Natural killer cell (primary cell): ENCODE measurements at places on chromosomes 1 and 21. TPM values are rescaled to one million over a fixed set of nuclear protein-coding genes. Genes with fewer than 3 reads are reported as not detected.

DNA sequence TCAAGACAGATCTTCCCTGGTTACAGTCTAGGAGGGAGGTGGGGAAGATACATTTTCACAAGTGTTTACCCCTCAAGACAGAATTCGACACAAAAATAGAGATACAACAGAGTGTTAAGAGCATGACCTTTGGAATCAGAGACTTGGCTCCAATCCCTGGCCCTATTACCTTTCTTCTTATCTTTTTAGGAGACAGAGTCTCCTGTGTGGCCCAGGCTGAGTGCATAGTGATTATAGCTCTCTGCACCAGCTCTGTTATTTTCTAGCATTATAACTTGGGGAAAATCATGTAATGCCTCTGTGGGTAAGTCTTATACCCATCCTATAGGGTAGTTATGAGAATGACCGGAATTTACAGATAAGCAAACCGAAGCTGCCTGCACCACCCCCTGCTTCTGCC, 9.8 kb downstream of the NIPAL3 start:
- DNase-seq = no peak

GRCh38 chr1:211675230-211676105, at the start of gene NEK2:
TSS of gene NEK2 (minus strand) at chr1:211675621. CDS start at chr1:211675479, 142 bp downstream.
- DNase-seq = peak; percentile 66

DNA sequence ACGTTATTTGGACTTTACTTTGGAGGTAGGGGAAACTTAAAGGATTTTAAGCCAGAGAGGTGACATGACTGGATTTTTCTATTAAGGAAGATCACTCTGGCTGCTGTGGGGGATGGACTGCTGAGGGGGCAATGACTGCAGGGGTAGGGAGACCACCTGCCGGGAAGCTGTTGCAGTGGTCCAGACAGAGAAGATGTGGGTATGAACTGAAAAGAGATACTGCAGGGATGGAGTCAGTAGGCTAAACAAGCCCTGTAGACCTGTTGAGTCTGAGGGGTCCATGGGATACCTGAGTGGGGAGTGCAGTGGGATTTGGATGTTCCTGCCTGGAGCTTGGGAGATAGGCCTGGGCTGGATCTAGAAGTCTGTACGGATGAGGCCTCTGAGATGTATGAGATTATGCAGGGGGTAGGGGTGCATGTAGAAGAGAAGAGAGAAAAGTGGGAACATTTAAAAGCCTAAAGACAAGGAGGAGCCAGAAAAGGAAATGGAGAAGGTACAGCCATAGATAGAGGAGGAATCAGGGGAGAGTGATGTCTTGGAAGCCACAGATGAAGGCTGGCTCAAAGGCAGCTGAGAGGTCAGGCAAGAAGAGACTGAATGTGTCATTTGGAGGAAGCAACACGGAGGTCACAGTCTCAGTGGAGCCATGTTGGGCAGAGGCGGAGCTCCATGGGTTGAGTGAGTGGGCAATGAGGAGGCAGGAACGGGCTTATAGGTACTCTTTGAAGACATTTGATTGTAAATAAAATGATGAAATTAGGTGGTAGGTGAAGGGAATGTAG, 25.9 kb upstream of the KCNA2 start:
- DNase-seq = no peak

GRCh38 chr1:171127501-171127900, 36.8 kb downstream of the FMO3 start:
- DNase-seq = no peak

DNA sequence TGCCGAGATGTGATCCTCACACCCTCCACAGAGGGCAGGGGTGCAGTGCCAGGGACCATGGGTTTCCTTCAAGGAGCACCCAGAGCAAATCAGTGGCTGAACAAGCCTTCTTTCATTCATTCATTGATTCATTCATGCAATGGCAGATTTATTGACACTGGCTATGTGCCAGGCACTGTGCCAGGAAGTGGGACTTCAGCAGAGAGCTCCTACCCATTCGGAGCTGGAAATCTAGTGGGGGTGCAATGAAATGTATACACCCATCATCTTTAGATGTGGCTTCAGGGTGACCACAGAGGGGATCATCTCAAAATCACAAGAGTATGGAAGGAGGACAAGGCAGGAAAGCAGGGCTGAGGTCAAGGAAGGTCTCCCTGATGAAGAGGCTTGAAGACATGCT, 18.9 kb downstream of the SLC6A9 start:
- no peak for DNase-seq

- no peak for DNase-seq
These were observed 33.5 kb upstream of the GRIK1 start for GRCh38 chr21:29973258-29973657.

GRCh38 chr1:24186031-24186710, 918 bp downstream of the IFNLR1 start:
- DNase-seq = no peak

GRCh38 chr1:77876884-77877283, 11.5 kb upstream of the NEXN start:
- DNase-seq = no peak

DNAJC6 gene
- total RNA-seq = 1.2 TPM

DNA sequence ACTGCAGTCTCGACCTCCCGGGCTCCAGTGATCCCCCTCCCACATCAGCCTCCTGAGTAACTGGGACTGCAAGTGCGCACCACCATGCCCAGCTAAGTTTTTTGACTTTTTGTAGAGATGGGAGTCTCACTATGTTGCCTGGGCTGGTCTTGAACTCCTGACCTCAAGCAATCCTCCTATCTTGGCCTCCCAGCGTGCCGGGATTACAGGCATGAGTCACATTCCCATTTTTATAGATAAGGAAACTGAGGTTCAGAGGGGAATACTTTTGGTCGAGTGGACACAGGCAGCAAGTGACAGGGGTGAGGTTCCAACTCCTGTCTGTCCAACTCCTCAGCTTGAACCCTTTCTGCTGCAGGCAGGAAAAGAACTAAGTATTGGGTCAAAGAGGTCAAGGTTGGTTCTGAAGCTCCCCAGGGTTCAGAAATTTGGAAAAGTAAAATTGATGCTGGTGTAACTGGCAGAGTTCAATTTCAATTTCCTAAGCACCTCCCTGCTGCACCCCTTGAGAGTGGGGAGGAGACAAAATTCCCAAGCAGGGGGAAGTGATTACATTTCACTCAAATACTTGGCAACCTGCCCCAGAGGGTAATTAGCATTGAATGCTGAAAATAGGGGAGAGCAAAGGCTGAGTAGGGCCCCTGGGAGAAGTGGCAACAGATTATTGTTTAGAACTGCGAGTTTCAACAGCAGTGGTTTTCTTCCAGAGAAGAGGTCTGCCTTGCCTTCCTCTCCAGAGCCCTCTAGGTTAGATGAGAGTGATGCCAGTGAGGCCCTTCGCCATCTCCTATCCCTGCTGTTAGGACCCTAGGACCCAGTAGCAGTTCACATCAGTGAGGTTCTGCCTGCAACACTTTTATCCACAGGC, 17.5 kb upstream of the ALPL start:
- DNase-seq = no peak

DNA sequence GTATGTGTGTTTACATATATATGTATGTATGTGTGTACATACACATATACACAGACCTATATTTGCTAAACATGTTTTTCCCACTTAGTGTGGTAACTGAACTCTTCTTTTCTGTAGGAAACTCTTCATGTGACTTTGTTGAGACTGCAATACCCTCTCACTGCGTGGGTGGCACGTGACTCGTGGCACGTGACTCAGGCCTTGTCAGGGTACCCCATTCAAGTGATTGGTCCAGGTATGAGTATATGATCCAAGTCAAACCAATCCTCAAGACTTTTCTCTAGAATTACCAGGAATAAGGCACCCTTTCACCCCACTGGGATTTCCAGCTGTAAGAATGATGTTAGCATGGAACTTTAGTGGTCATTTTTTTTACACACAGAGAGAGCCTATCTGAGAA, 149.2 kb upstream of the KCNK2 start:
- no peak for DNase-seq

TTC39A gene
- total RNA-seq = not detected
